ENCODE measurements at places on chromosomes 1 and 21. TPM values are rescaled to one million over a fixed set of nuclear protein-coding genes. Genes with fewer than 3 reads are reported as not detected.

Gene REG4
- total RNA-seq, result not detected

Gene ATPAF1
- total RNA-seq, result 114 TPM

Gene NCAM2
- 0.07 TPM for total RNA-seq

Gene DENND1B
- total RNA-seq, result 5.9 TPM

Gene OR14K1
- not detected for total RNA-seq

Gene KCNQ4
- total RNA-seq, result 3.3 TPM

Gene S100A8
- 41.6 TPM for total RNA-seq

Gene RYR2
- total RNA-seq, result 0.16 TPM

Gene LAPTM5
- total RNA-seq, result 14.8 TPM

Gene OVAAL
- total RNA-seq, result not detected

Gene PGLYRP3
- total RNA-seq, result not detected

Gene DRAM2
- total RNA-seq, result 34.2 TPM

Gene RBM11
- 0.75 TPM for total RNA-seq

Gene TNNI3K
- 6.8 TPM for total RNA-seq

Gene SPRR3
- total RNA-seq, result not detected

Gene S100A5
- total RNA-seq, result not detected

Measured in gastrocnemius medialis (tissue), 4 donors.